ENCODE measurements at places on chromosomes 7 and 10.

- peak; percentile 47 for DNase-seq
Observed at GRCh38 chr10:79056361-79056735, 12.4 kb upstream of the ZMIZ1 start.

- DNase-seq, result peak; percentile 78
Observed at GRCh38 chr10:4947635-4948596, 15.3 kb upstream of the AKR1C1 start.

- no peak for DNase-seq
Observed at GRCh38 chr10:100945754-100946153, 23.6 kb upstream of the SEMA4G start.

DNA sequence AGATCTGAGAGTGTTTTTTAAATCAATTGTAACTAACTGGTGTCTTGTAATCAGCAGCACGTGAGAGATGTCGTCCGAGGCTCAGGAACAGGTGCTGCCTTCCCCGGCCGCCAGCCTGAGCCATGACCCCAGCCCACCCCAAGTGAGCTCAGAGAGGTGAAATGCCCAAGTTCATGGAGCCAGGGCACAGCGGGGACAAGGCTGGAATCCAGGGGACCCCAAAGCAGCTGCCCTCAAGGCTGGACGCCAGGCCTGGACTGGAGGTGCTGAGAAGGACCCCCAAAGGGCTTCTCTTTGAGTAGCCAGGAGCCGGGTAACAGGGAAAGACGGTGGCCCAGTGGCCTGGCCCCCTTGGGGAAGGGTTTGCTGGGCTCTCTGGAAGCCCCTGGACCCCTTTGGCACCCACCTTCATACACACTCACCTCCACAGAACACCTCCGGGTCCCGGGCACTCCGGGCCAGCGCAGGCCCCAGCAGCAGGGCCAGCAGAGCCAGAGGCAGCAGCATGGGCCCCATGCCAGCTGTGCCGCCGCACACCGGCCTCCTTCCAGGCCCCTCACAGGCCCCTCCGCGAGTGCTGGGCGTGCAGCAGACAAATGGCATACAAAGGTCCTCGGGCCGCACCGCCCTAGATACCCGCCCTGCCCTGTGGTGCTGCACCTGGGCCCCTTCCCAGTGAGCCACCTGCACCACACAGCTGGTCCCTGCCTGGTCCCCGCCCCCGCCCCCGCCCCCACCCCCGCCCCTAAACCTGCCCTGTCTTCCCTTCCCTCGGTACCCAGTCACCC, 24.0 kb upstream of the CNPY1 start:
- no peak for DNase-seq

DNA sequence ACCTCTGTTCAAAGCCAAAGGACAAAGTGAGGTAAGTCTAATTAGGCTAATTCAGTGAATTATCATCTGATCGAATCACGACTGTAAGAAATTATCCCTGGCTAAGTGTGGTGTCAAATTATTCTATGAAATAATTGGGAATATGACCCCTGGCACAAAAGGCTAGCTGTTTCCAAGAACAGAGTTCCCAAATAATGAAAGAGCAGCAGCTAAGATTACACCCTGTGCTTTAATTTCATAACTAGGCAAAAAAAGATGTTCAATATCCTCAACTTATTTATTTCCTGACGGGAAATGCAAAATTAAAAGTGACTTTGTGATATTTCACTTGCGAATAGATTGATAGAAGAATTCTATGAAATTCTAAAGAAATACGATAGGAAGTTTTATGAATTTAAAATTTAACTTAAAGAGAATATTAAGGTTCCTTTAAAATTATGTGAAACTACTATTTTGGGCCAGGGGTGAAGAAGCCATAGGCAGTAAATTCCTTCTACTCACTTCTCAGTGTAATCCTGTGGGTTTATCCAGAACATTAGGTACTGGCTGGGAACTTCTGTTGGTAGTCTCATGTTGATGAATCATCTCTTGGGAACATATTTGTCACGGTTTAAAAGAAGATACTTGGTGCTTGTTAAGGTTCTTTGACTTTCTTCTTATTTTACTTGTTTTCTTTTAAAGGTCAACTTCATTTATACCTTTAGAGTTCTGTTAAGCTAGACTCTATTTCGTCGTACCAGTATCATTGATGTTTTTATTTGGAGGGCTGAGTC, 148.5 kb downstream of the POLR1F start:
- no peak for DNase-seq

DNA sequence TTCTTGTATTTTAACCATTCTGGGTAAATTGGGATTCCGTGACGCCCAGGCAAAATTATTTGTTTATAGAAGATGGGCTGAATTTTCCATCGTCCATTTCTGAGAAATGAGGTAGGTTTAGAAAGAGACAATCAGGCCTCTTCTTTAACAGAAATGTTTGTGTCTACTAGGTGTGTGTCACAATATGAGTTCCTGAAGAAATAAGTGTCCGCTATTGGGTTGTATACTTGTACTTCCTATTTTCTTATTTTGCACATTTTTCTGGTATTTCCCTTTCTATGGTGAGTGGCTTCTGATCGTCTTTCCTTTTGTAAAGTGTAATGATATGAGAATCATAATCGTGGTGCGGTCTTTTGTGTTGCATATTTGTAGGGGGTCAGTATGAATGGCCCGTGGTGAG, 83.9 kb downstream of the TCF7L2 start:
- DNase-seq, result no peak

DNA sequence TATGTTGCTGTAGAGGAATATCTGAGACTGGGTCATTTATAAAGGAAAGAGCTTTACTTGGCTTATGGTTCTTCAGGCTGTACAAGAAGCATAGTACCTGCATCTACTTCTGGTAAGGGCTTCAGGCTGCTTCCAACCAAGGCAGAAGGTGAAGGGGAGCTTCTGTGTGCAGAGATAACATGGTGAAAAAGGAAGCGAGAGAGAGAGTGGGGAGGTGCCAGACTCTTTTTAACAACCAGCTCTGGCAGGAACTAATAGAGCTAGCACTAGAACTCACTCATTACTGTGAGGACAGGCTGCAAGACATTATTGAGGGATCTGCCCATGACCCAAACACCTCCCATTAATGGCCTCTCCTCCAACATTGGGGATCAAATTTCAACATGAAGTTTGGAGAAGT, 94.5 kb downstream of the KIF20B start:
- no peak for DNase-seq

GRCh38 chr10:129390147-129390546, 76.9 kb upstream of the MGMT start:
- no peak for DNase-seq

- no peak for DNase-seq
Observed at GRCh38 chr7:80618096-80618495, 20.3 kb upstream of the CD36 start.

DNA sequence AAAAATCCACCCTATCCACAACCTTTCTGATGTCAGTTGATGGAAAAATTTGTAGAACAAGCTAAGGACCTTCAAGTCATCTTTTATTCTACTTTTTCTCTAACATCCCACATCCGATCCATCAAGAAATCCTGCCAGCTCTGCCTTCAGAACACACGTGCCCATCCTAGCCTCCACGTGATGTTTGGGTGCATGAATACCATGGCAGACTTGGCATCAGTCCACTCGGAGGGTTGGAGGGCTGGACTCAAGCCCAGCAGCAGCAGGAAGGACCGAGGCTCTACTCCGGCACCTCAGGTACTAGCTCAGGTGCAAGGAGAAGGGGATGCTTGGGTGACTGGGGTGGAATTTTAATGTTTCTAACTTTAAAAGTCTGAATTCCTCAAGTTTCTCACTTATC, 428.6 kb downstream of the DPP6 start:
- DNase-seq, result no peak

DNA sequence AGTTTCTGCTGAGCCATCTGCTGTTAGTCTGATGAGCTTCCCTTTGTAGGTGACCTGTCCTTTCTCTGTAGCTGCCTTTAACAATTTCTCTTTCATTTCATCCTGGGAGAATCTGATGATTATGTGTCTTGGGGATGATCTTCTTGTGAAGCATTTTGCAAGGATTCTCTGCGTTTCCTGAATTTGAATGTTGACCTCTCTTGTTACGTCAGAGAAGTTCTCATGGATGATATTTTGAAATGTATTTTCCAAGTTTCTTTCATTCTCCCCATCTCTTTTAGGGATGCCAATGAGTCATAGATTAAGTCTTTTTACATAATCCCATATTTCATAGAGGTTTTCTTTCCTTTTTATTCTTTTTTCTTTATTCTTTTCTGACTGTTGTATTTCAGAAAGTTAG, 184.2 kb upstream of the BET1 start:
- DNase-seq, result no peak

DNA sequence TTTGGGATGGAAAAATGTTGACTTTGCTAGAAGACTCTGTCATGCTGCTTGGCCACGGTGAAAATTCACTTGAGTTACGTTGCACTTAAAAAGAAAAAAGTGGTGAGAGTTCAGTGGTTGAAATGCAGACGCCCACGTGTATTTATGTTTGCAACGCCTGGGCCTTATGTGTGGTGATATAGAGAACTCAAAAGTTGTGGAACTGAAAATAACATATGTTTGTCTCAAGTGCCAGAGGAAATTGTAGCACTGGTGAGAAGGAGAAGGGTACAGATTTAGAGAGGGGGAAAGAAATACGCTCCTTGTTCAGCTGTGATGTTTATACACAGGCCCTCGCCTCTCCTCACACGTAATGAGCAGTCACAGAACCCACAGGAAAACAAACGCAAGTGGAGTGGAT, 73.6 kb downstream of the EMX2 start:
- DNase-seq, result no peak

DNA sequence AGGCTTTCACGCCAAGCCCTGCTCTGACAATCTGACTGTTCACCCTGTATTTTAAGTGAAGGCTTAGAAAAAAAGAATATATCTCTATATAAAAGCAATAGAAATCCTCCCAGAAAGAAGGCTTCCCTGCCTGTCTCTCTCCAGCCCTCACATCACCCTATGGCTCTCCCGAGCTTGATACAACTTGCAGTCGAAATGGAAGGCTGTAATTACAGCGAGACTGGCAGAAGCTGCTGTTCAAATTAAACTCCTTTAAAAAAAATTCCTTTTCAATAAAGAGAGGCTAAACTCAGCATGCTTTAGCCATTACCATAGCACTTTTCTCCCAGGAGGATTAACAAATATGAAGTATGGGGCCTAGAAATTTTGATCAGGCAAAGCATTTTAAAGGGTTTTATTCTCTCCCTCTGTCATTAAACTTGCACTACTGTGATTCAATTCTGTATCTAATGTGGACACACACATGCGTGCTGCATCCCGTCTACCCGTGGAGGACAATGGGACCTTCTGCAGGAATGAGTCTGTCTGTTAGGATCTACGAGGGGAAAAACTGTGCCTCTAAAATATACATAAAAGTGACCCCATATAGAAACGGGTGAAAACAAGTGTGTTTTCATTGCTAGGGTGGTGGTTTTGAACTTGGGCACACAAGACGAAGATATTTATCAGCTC, 223.8 kb downstream of the USP6NL start:
- no peak for DNase-seq

GRCh38 chr7:107469929-107470328, at the start of gene GPR22:
Gene GPR22, plus strand, starts transcription at chr7:107470057. Its CDS starts 4,004 bp downstream, at chr7:107474061.
- DNase-seq, result no peak

GRCh38 chr7:154844499-154844898, 158.4 kb downstream of the PAXIP1 start:
- DNase-seq, result no peak

DNA sequence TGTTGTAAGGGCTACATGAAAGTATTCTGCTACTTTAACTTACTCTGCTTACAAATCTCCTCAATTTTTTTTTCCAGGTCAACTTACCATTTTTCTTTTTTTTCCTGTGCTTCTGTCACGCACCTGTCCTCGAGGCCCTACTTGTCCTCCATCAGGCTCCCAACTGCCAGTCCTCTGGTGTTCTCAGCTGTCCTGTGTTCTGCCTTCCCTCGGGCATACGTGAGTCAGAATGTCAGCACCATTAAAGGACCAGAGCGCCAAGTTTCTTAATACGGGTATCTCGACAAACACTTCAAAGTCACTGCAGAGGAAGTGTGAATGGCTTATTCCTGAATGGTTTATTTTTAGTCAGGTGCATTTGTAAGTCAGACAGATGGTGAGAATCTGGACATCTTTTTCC, at the start of gene TEX47:
TSS of gene TEX47 (minus strand) at position 185 of the 400 bp plus-strand sequence. CDS start 795 bp downstream, outside the sequence.
- no peak for DNase-seq

GRCh38 chr10:62690703-62691102, 113.8 kb upstream of the ADO start:
- DNase-seq, result no peak

DNA sequence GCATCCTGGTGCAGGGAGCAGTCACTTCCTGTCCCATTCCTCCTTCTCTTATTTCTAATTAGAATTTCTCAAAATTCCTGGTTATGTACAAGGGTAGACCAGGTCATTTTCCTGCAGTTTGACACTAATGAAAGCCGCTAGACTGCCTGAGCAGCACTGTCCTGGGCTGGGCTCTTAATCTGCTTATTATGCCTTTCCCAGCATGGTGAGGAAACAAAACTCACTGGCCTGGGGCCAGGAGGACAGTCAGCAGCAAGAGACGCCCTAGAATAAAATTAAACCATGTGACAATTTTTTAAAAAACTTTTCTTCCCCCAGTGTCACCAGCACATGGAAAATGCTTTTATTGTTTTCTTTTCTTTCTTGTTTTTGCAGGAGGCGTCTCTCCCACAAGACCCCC, 647.5 kb downstream of the TYW1 start:
- DNase-seq, result no peak

- no peak for DNase-seq
Observed at GRCh38 chr7:44975331-44976039, 3.3 kb downstream of the MYO1G start.

GRCh38 chr10:30793093-30793492, 163.5 kb upstream of the LYZL2 start:
- no peak for DNase-seq

DNA sequence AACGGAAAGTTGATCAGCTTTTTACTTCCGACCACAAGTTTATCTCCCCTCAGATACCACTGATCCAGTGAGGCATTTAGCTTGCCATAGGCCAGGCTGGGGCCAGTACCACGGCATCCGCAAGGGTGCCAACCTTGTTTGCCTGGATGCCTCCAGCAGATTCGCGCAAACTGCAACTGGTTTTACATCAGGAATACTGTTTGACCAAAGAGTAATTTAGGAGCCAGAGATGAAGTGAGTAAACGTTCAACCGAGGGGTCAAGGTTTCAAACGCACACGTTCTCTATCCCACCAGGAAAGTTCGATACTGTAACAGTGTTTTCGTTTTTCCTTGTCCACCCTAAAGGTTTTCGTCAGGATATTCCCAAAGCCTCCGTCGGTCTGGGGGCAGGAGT, 266 bp upstream of the MDFIC start:
- no peak for DNase-seq
